Muscle of leg (tissue), 16 donors: ENCODE measurements at places on chromosomes 13 and 19. TPM values are rescaled to one million over a fixed set of nuclear protein-coding genes. Genes with fewer than 3 reads are reported as not detected.

- H3K4me1 ChIP-seq: peaks cover 29% of the 10 kb centered on the region
- no peaks in the 10 kb centered on the region for H3K27me3 ChIP-seq
- H3K36me3 ChIP-seq: peaks cover under 1% of the 10 kb centered on the region
- H3K4me3 ChIP-seq: peak overlapping the region; percentile 50
Measured at GRCh38 chr19:17469092-17469480, 1.2 kb upstream of the SLC27A1 start.

- H3K4me1 ChIP-seq: peaks cover 5% of the 10 kb centered on the region
- H3K4me3 ChIP-seq: no peak overlapping the region
- H3K27me3 ChIP-seq: no peaks in the 10 kb centered on the region
- no peak overlapping the region for H3K27ac ChIP-seq
Measured at GRCh38 chr19:13961826-13962698, 9.8 kb downstream of the DCAF15 start.

GRCh38 chr19:14761607-14762006, 16.8 kb downstream of the ADGRE2 start:
- H3K36me3 ChIP-seq: no peaks in the 10 kb centered on the region
- H3K27me3 ChIP-seq: no peaks in the 10 kb centered on the region
- H3K27ac ChIP-seq: no peak overlapping the region
- no peak overlapping the region for H3K4me3 ChIP-seq
- DNase-seq: no peak
- no peaks in the 10 kb centered on the region for H3K4me1 ChIP-seq

- H3K27me3 ChIP-seq: no peaks in the 10 kb centered on the region
- H3K4me1 ChIP-seq: peaks cover 14% of the 10 kb centered on the region
- no peak for DNase-seq
- no peak overlapping the region for H3K4me3 ChIP-seq
- peaks cover 49% of the 10 kb centered on the region for H3K36me3 ChIP-seq
- no peak overlapping the region for H3K27ac ChIP-seq
Measured at GRCh38 chr19:3518659-3519058, 12.5 kb downstream of the FZR1 start.

- H3K27me3 ChIP-seq: no peaks in the 10 kb centered on the region
- H3K4me1 ChIP-seq: peaks cover 5% of the 10 kb centered on the region
- no peak for DNase-seq
- H3K36me3 ChIP-seq: no peaks in the 10 kb centered on the region
- no peak overlapping the region for H3K27ac ChIP-seq
Measured at GRCh38 chr19:49755956-49756355, 7.2 kb downstream of the TSKS start.

DNA sequence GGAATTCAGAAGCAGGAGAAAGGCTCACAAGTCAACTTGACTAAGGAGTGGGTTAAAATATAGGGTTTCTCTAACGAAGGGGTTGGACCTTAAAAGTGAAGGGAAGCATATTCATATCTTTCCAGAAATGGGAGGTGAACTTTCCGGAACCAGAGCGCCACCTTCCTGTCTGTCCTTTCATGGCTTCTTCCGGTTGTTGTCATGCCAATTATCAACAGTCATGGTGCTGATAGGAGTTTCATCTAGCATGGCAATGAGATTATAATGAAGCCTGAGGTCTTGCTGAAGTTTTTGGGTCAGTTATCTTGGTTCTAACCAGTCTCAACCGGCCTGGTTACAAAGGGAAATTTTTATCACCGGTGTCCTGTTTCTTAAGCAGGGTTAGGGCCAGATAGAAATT, 162.9 kb upstream of the NBEA start:
- DNase-seq: no peak
- H3K27ac ChIP-seq: no peak overlapping the region

- no peak for DNase-seq
- H3K27me3 ChIP-seq: no peaks in the 10 kb centered on the region
- no peaks in the 10 kb centered on the region for H3K36me3 ChIP-seq
- no peak overlapping the region for H3K27ac ChIP-seq
- H3K4me1 ChIP-seq: no peaks in the 10 kb centered on the region
Measured at GRCh38 chr13:22017226-22017625, 346.4 kb downstream of the FGF9 start.

GRCh38 chr13:102779436-102780159, 6.0 kb upstream of the TEX30 start:
- H3K36me3 ChIP-seq: peaks cover under 1% of the 10 kb centered on the region
- no peak for DNase-seq
- H3K27ac ChIP-seq: no peak overlapping the region
- no peaks in the 10 kb centered on the region for H3K4me1 ChIP-seq
- H3K4me3 ChIP-seq: no peak overlapping the region

DNA sequence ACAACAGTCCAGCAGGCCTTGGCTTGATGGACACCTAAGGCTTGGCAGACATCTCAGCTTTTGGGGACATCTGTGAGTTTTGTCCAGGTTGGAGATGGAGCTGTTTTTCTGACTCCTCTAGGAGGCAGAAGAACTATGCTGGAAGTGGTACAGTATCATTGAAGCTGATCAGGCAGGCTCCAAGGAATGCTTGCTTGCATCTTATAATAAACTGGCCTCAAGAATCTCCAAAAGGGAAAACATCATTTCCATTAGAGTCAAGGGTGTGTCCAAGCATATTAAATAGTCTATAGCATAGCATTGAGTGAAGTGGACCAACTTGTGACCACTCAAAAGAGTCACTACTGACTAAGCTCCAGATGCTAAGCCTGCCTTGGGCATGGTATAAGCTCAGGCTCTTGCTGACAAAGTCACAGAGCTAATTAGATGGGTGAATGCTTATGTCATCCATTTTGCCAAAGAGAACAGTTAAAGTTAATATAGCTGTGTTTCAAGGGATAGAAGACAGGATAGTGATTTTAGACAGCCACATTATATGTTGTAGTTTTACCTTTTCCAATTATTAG, 216.0 kb downstream of the DNAJC15 start:
- no peaks in the 10 kb centered on the region for H3K27me3 ChIP-seq
- DNase-seq: no peak
- H3K4me1 ChIP-seq: no peaks in the 10 kb centered on the region
- H3K36me3 ChIP-seq: peaks cover 3% of the 10 kb centered on the region

- peaks cover 5% of the 10 kb centered on the region for H3K4me1 ChIP-seq
- H3K36me3 ChIP-seq: no peaks in the 10 kb centered on the region
Measured at GRCh38 chr13:44230736-44231135, 142.9 kb upstream of the SERP2 start.

GRCh38 chr19:18415178-18415867, 3.9 kb upstream of the SSBP4 start:
- H3K4me1 ChIP-seq: peaks cover 58% of the 10 kb centered on the region
- H3K27me3 ChIP-seq: peaks cover 2% of the 10 kb centered on the region
- H3K27ac ChIP-seq: peak overlapping the region; percentile 100
- peak overlapping the region; percentile 34 for H3K4me3 ChIP-seq

DNA sequence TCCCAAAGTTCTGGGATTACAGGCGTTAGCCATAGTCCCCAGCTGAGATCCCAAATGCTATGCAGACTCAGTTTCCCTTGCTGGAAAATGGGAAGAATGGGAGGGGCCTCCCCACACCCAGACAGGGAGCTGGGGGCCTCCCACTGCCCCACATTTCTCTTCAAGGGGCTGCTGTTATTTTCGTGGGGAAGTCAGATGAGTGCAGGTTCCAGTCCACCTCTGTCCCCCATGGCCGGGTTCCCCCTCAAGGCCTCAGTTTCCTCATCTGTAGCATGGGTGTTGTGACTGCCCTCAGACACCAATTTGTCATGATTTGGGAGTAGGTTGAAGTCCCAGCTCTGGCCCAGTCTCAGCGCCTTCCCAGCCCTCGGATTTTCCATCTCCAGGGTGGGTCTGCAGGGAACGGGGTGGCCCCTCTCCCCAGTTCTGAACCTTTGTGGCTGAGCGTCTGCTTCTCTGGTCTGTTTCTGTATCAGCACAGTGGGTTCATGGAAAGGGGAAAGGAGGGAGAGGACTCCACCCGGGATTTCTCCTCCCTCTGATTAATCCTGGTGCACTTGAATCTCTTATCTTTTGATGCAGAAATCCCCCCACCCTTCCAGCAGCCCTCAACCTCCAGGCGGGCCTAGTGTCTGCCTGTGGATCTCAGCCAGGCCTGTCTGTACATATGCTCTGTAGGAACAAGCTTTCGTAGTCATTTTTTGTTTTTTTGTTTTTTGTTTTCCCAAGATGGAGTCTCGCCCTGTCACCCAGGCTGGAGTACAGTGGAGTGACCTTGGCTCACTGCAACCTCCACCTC, 12.2 kb downstream of the NFIC start:
- peaks cover 25% of the 10 kb centered on the region for H3K36me3 ChIP-seq
- no peaks in the 10 kb centered on the region for H3K27me3 ChIP-seq
- no peak overlapping the region for H3K27ac ChIP-seq
- H3K4me3 ChIP-seq: no peak overlapping the region
- DNase-seq: no peak

- H3K27me3 ChIP-seq: no peaks in the 10 kb centered on the region
- no peak for DNase-seq
- H3K4me1 ChIP-seq: peaks cover 6% of the 10 kb centered on the region
- H3K4me3 ChIP-seq: no peak overlapping the region
Measured at GRCh38 chr13:41542281-41542680, 84.9 kb downstream of the RGCC start.

GRCh38 chr13:39942552-39943273, 287.3 kb downstream of the COG6 start:
- no peaks in the 10 kb centered on the region for H3K27me3 ChIP-seq
- H3K27ac ChIP-seq: peak overlapping the region; percentile 37
- DNase-seq: peak; percentile 51
- no peaks in the 10 kb centered on the region for H3K36me3 ChIP-seq
- H3K4me3 ChIP-seq: no peak overlapping the region

DNA sequence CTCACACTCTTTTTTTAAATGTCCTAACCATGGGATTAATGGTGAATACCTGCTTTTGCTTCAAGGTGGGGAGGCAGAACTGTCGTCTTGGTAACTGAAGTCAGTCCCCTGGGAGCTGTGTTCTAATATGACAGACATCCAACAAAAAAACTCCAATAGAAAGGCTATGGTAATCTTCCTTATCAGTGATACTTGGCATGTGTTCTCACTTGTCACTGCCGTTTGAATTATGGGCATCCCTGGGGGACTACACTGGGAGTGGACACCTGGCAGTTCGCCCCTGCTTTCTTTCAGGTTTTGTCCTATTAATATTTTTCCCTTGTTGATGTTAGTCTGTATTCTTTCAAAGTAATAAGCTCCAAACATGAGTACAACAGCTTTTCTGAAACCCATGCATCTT, 252.6 kb downstream of the SLITRK5 start:
- H3K36me3 ChIP-seq: no peaks in the 10 kb centered on the region
- H3K4me1 ChIP-seq: no peaks in the 10 kb centered on the region
- no peak overlapping the region for H3K4me3 ChIP-seq
- H3K27me3 ChIP-seq: no peaks in the 10 kb centered on the region

- no peak overlapping the region for H3K4me3 ChIP-seq
- no peak overlapping the region for H3K27ac ChIP-seq
- H3K27me3 ChIP-seq: no peaks in the 10 kb centered on the region
- no peaks in the 10 kb centered on the region for H3K36me3 ChIP-seq
Measured at GRCh38 chr19:8731428-8732169, 10.2 kb downstream of the OR2Z1 start.

- peaks cover 16% of the 10 kb centered on the region for H3K36me3 ChIP-seq
- no peaks in the 10 kb centered on the region for H3K27me3 ChIP-seq
- no peak overlapping the region for H3K4me3 ChIP-seq
Measured at GRCh38 chr19:7687177-7687576, 6.5 kb downstream of the TRAPPC5 start.

GRCh38 chr19:11159598-11160439, 4.2 kb upstream of the SPC24 start:
- H3K27me3 ChIP-seq: no peaks in the 10 kb centered on the region
- H3K27ac ChIP-seq: peak overlapping the region; percentile 20
- no peak overlapping the region for H3K4me3 ChIP-seq
- H3K36me3 ChIP-seq: peaks cover 7% of the 10 kb centered on the region

- no peak overlapping the region for H3K27ac ChIP-seq
- DNase-seq: peak; percentile 57
- no peaks in the 10 kb centered on the region for H3K36me3 ChIP-seq
- no peaks in the 10 kb centered on the region for H3K4me1 ChIP-seq
- no peak overlapping the region for H3K4me3 ChIP-seq
Measured at GRCh38 chr13:90365130-90365529, 982.4 kb upstream of the MIR17HG start.

GRCh38 chr19:35908010-35908441, at the start of gene TYROBP:
Gene TYROBP, minus strand, starts transcription at chr19:35908295. Its CDS starts 67 bp downstream, at chr19:35908228.
- H3K27me3 ChIP-seq: peaks cover 13% of the 10 kb centered on the region
- no peaks in the 10 kb centered on the region for H3K36me3 ChIP-seq
- DNase-seq: peak; percentile 39

DNA sequence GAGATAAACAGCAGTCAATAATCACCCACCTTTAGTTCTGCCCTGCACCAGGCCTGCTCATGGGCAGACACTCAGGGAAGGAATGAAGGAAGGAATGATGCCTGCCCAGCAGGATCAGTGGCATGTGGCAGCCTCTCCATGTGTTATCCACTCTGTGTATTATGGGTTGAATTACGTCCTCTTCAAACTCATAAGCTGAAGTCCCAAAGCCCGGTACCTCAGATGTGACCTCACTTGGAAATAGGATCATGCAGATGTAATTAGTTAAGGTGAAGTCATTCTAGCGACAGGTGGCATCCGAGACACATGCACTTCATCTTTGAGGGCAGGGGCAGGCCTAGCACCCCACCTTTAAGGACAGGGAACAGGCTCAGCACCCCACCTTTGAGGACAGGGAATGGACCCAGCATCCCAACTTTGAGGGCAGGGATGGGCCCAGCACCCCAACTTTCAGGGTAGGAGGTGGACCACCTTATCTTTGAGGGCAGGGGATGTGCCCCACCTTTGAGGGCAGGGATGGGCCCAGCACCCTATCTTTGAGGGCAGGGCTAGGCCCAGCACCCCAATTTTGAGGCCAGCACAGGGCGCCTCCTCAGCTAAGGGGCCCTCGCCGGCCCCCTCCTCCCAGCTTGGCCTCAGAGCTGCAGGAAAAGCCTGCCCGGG, 127.6 kb downstream of the URI1 start:
- DNase-seq: no peak
- H3K27ac ChIP-seq: no peak overlapping the region
- H3K36me3 ChIP-seq: no peaks in the 10 kb centered on the region
- H3K4me3 ChIP-seq: no peak overlapping the region

Gene SCGB2B2
- polyA plus RNA-seq: 0.50 TPM

Gene C13orf42
- polyA plus RNA-seq: not detected

Gene FCAR
- polyA plus RNA-seq: 0.56 TPM

Gene CCDC122
- 3.1 TPM for polyA plus RNA-seq

Gene ZNF578
- polyA plus RNA-seq: 3.3 TPM

Gene OLFM2
- polyA plus RNA-seq: 30.1 TPM

Gene DPF1
- 3.6 TPM for polyA plus RNA-seq

Gene CCDC61
- 6.2 TPM for polyA plus RNA-seq

Gene GJB2
- 1.4 TPM for polyA plus RNA-seq

Gene ZNF564
- polyA plus RNA-seq: 4.2 TPM

Gene POU4F1
- polyA plus RNA-seq: 7.1 TPM
